Memory B cell (primary cell): ENCODE measurements at places on chromosomes 2 and 18.

DNA sequence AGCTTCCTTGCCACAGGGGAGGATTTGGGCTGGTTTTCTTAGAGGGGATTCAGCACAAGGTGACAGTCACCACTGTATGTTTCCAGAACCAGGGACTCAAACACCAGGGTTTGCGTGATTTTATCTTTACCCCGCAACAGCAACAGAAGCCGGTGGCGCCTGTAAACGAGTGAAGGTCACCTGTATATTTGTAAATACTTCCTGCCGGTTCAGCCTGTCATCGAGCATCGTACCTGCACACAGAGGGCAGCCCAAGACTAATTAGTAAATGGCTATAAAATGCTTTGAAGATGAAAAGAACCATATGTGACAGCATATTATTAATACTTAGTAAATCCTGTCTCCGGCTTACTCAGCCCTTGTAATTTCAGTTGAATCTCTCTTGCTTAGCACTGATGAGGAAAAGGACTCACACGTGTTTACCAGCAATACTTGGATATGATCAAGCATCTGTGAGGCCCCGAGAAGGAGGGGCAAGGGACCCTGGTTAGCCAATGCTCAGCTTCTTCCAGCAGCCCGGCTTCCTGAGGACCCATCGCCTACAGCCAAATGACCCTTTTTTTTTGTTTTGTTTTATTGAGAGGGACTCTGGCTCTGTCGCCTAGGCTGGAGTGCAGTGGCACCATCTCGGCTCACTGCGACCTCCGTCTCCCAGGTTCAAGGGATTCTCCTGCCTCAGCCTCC is 51.3 kb upstream of the FOSL2 start:
- H3K4me1 ChIP-seq: no peaks in the 10 kb centered on the region
- H3K27ac ChIP-seq: no peak overlapping the region
- no peak overlapping the region for H3K4me3 ChIP-seq
- H3K36me3 ChIP-seq: peaks cover 6% of the 10 kb centered on the region
- DNase-seq: no peak

- peaks cover 33% of the 10 kb centered on the region for H3K27me3 ChIP-seq
- DNase-seq: no peak
- peaks cover 1% of the 10 kb centered on the region for H3K36me3 ChIP-seq
Measured at GRCh38 chr2:19349911-19350677, 8.3 kb downstream of the OSR1 start.

GRCh38 chr2:78817430-78817829 is 208.1 kb upstream of the REG3G start:
- H3K27me3 ChIP-seq: no peaks in the 10 kb centered on the region
- no peak for DNase-seq
- no peak overlapping the region for H3K27ac ChIP-seq
- H3K36me3 ChIP-seq: no peaks in the 10 kb centered on the region

DNA sequence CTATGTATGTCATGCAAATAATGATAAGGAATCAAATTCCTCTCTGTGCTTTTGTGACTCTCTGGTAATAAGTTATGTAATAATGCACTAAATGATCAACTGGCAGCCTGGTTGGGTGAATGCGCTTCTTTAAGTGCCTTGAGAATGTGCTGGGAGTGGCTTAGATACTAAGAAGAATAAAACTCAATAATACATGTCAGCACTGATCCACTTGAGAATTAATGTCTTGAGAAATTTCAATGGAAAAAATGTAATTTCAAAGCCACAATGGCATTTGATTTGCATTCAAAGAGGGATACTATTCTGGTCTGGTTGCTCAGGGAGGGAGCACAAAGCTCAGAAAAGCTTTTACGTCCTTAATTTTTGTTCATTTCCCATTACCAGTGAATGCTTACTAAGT is 137.7 kb upstream of the MMADHC start:
- H3K27ac ChIP-seq: no peak overlapping the region
- no peak for DNase-seq
- H3K4me1 ChIP-seq: no peaks in the 10 kb centered on the region
- no peak overlapping the region for H3K4me3 ChIP-seq

- no peak for DNase-seq
- H3K4me3 ChIP-seq: no peak overlapping the region
- no peaks in the 10 kb centered on the region for H3K4me1 ChIP-seq
- peaks cover 31% of the 10 kb centered on the region for H3K36me3 ChIP-seq
- H3K27me3 ChIP-seq: no peaks in the 10 kb centered on the region
Measured at GRCh38 chr2:238031751-238032150, 29.1 kb upstream of the SCLY start.

DNA sequence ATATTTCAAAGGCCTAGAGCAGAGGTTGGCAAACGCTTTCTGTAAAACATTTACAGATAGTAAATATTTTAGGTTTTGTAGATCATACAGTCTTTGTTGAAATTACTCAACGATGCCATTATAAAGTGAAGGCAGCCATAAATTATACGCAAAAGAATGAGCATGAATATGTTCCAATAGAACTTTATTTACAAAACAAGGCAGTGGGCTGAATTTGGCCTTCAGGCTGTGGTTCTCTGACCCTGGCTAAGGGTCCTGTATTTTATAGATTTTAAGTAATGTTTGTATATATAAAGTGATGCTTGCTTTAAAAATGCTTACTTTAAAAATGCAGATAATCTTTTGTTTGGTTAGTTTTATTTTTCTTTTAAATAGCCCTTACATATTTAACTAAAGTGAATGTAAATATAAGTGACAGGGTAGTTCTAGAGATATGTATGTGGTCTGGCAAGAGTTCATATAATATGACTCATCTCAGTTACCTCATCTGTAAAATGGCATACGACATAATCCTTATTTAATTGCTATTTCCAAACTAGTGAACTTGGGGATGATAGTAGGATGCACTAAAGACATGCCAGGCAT is 51.7 kb upstream of the ATP5MC3 start:
- DNase-seq: no peak
- H3K4me3 ChIP-seq: no peak overlapping the region
- peaks cover 2% of the 10 kb centered on the region for H3K27me3 ChIP-seq
- H3K4me1 ChIP-seq: peaks cover 11% of the 10 kb centered on the region
